ENCODE measurements at places on chromosomes 2 and 18.

DNA sequence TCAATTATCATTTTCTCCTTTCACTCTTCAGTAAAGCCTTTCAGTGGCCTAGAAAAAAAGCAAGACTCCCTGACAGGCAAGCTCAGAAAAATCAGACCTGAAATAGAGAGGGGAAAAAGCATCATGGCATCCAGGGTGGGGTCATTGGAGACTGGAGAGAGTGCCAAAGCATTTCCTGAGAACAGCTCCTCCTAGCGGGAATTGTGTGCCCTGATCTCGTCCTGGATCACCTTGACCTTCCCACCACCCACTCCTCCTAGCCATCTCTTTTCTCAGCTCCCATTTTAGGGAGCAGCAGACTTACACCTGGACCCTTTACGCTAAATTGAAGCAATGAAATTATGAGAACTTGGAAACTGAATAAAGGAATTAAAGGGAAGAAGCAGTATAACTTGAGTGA is 176.6 kb downstream of the VWC2L start:
- no peak for ATAC-seq

GRCh38 chr2:36490749-36491148 is 107.2 kb downstream of the FEZ2 start:
- no peak for ATAC-seq

DNA sequence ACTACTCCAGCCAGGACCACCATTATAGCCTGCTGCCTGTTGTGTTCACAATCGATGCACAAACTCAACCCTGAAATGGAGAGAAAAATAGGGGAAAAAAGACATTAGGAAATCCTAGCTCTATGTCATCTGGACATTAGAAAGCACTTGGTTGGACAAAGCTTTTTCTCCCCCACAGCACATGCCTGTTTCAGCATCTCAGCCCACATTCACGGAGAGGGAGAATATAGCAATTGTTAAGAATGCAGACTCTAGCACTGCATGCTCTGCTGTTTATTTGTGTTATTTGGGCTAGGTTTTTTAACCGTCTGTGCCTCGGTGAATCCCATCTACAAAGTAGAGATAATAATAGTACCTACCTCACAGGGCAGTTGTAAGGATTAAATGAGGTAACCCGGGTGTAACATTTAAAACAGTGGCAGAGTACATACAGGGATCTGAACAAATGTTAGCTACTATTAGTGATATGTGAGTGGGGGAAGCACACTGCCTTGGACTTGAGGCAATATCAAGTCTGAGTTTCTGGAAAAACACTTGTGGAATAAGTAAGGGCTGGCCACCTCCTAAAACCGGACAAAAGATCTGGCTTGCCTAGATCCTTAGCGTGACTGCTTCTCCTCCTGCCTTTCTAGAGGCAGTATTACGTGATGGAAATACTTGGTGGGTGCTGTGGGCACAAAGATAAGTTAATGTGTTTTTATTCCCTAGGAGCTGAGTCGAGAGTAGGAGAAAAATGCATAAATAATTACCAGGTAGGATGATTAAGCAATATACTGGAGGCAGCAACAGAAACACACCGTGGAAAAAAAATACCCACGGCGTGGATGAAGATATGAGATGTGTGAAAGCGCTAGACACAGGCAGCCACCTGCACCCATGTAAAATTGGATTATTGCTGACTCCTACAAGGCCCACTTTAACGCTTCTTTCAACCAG is 1.0 kb upstream of the PPP1CB start:
- no peak for ATAC-seq

DNA sequence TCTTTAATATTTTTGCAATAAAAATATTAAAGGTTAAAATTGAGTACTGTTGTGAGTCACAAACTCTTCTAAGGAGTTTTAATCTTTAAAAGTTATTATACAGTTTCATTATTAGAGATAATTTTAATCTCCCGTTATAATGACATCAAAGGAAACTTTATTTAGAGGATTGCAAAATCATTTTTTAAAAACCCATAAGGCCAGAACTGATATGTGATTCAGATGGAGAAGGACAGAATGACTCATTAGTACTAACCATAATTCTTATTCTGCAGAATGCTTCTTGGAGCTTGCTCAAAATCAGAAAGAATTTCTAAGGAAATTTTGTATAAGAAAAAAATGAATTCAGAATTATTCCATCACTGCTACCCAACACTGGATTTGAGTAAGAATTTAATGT is 12.5 kb upstream of the HNRNPLL start:
- ATAC-seq, result peak; percentile 29

- ATAC-seq, result peak; percentile 6
These were observed 392.6 kb upstream of the CHST9 start for GRCh38 chr18:27577752-27578151.

GRCh38 chr2:45442026-45442425 is 169.0 kb downstream of the SRBD1 start:
- no peak for ATAC-seq

DNA sequence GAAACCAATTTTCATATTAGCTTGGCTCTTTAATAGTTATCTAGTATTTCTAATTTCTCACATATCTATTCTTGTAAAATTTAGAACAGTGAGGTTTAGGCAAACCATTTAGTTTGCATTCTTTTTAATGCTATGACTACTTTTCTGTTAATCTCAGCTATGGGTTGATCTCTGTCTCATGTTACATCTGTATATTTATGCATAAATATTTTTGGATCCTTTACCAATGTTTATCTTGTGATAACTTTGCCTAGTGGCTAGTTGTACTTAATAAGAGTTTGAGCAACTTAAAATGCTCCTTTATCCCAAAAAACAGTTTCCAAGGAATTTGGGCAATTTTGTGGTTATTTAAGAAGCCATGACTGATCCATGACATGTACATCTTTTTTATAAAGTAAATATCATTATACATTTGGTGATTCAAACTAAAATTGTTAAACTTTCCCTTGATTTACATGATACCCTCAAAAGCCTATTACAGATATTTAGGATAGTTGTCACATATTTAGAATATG is 86.3 kb downstream of the R3HDM1 start:
- ATAC-seq, result no peak

GRCh38 chr2:236794176-236794957 is 224.7 kb downstream of the ACKR3 start:
- ATAC-seq, result no peak

GRCh38 chr2:5370158-5370557 is 322.0 kb upstream of the SOX11 start:
- no peak for ATAC-seq

DNA sequence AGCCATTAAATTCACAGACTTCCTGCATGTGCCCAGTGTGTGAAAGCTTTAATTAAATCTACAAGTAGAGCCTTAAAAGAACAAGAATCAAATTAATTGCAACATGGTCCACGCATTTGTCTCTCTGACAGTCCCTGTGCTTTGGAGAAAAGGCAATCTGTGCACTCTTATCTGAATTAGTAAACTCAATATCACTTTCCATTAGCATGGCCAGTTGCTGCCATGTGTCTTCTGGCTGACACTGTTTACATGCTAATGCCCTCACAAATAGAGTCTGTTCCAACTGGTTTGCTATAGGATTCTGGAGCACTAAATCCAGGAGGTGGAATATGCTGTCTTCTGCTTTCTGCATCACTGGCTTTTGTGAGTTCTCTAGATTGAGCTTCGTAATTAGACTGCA is 434.5 kb upstream of the RAB12 start:
- ATAC-seq, result peak; percentile 80

DNA sequence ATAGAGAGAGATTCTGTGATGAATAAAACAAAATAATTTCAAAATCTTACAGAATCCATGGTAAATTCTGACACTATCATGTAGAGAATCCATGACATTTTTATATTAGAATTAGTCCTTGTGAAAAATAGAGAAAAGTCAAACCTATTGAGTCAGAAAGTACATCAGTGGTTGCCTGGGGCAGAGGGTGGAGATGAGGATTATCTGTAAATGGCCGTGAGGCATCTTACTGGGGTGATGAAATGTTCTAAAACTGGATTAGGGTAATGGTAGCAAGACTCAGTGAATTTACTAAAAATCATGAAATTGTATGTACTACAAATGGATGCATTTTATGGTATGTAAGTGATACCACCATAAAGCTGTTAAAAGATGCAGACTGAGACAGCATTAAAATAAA is 323.1 kb downstream of the SLC8A1 start:
- ATAC-seq, result peak; percentile 25

GRCh38 chr2:235330775-235331451 is 162.9 kb upstream of the AGAP1 start:
- no peak for ATAC-seq

DNA sequence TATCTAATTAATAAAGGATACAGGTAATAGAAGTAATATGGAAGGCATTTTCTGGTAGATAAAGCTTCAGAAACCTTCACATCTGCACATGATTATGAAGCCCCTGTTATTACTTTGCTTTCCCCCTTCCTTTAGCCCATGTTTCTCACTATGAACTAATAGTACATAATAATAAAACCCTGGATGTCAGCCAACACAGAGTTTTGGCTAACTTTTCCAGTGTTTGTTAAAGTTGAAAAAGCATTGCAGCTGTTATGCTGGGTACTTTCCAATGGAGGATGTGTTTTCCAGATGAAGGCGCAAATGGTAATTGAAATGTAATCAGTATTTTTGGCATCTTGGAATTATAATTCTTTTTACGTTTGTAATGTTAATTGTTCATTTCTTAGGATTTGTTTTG is 43.5 kb downstream of the SPTBN1 start:
- no peak for ATAC-seq

- no peak for ATAC-seq
These were observed 45.2 kb upstream of the PGAP1 start for GRCh38 chr2:196971574-196972279.

DNA sequence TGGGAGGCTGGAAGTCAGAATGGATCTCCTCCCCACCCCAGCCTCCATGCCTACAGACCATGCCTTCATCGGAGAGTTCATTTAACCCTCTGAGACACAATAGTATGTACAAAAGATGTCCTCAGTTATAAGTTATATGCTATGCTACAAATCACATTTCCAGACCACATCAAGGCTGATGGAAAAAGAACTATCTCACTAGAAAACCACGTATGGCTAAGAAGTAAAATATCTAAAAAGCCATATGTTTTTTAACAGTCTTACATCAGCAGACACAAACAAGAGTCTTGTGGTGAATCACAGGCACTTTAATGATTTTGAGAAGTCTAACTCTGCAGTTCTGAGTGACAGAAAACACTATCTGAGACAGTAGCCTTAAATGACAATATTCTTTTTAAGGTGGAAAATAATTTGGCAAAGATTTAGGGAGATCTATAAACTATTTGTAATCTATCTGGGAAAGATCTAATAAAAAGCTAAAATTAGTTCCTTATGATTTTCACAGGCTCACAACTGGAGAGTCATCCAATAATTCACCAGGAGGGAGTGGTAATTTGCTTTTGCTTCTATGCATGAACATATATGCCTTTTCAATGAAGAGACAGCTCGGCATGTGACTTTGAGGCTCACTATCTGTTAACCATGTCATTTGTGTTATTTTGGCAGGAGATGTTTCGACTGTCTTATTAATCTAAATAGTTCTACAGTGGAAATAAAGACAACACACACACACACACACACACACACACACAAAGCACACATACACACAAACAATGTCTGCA is 197.5 kb downstream of the IRS1 start:
- ATAC-seq, result no peak

GRCh38 chr2:104523921-104524320 is 330.0 kb upstream of the POU3F3 start:
- ATAC-seq, result no peak

GRCh38 chr2:160220545-160221009 is 20.5 kb upstream of the ITGB6 start:
- ATAC-seq, result no peak

DNA sequence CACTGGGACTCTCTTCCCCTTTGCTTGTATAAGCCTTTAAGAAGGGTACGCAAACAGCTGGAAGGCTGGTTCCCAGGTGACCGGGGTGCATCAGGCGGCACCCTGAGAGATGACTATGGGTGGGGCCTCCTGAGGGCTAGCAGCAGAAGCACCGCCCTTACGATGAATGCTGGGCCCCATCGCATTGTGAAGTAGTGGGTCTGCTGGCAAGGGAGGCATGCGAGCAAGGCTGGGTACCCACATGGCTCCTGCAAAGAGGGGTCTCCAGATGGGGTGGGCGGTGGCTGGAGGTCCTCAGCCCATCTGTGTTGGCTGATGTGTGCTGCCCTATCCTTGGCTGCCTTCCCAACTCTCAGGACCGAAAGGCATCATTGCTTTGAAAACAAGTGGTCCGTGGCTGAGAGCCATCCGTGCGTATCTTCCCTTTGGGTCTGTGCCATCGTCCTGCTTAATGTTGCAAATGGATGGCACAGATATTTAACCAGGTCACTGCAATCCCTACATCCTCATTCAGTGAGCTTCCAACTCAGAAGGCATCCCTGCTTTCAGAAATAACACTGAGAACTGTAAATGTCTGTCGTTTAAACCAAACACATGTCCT is 83.5 kb upstream of the GPC1 start:
- no peak for ATAC-seq

DNA sequence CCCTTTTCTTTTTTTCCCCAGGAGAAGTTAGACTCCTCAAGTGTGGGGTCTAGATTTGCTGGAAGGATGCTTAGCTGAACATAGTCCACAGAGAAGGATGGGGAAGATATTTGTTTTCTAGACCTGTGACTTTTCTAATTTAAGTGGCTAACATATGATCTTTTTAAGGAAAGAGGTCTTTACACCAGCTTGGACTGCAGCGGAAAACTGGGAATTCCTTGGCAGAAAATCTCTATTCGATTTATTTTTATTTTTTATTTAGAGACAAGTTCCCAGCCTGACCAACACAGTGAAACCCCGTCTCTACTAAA is 148.4 kb downstream of the MYCN start:
- ATAC-seq, result no peak

- no peak for ATAC-seq
These were observed 378.3 kb upstream of the MYT1L start for GRCh38 chr2:2709431-2709770.

GRCh38 chr2:169386722-169387121 is 24.4 kb upstream of the LRP2 start:
- ATAC-seq, result no peak

GRCh38 chr18:55593888-55594287 is 5.9 kb upstream of the TCF4 start:
- ATAC-seq, result no peak

GRCh38 chr2:33136566-33136965 is 189.8 kb downstream of the LTBP1 start:
- no peak for ATAC-seq

DNA sequence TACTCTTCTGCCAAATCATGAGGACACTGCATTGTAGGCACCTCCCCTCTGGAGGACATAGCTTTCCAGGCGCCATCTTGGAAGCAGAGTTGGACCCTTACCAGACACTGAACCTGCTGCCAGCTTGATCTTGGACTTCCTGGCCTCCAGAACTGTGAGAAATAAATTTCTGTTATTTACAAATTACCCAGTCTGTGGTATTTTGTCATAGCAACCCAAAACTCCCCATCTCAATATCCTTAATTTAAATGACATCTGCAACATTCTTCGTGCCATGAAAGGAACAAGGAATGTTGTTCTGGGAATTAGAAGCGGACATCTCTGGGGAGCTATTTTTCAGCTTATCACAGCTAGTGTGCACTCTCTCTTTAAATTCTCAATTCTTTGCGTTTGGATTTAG is 57.4 kb upstream of the CHRNA1 start:
- no peak for ATAC-seq
